ENCODE measurements at places on chromosomes 13 and 19.

DNA sequence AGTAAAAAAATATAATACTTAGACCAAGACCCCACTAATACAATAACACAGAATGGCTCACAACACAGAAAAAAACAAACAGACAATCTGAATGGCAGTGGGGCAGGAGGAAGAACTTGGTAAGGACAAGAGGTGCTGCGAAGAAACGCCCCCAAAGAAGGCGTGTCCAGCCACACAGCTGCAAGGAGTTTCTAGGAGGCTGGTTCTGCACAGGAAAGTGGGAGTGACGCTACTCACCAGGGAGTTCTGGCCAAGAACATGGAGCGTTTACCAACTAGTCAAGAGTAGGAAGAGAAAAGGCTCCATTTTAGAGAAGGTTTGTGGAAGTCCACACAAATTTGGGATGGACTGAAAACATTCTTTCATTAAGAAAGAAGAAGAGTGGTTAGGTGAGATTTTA, 95.3 kb upstream of the SLC15A1 start:
- no peak for DNase-seq

DNA sequence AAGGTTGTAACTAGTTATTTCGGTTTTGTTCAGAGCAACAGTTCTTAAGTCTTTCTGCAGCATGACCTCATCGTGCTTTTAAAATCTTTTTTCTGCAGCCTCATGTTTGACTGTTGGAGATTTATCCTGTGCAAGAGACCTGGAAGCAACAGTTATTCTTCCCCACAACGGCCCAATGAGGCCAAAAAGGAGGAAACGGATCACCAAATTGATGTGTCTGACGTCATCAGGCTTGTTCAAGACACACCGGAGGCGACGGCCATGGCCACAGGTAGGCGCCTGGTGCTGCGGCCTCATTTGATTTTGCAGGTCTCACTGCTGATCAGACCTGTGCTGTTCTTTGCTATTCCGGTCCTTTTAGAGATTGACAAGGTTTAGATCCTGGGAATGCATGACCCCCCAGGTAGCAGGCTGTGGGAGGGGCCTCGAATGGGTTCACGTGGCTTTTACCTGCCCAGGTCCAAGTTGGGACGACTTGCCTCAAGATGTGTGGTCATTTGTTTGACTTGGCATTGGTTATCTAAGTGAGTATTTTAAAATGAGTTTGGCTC, 66.8 kb upstream of the MCF2L start:
- DNase-seq = no peak

DNA sequence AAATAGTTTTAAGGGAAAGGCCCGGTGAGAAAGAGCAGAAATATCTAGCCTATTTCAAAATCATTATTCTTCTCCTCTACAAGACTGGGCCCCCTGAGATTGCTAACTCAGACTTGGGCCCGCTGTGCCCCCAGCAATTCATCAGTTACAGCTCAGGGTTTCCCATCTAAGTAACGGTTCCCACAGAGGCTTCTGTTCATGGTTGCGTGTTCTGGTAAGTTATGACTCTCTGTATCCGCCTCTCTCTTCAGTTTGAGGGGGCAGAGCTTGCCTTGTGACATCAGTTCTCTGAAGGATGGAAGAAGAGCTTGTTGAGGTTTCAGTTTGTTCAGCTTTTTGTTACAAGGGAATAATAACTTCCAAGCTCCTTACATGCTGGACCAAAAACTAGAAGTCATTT, 11.6 kb downstream of the ZNF57 start:
- DNase-seq = no peak

DNA sequence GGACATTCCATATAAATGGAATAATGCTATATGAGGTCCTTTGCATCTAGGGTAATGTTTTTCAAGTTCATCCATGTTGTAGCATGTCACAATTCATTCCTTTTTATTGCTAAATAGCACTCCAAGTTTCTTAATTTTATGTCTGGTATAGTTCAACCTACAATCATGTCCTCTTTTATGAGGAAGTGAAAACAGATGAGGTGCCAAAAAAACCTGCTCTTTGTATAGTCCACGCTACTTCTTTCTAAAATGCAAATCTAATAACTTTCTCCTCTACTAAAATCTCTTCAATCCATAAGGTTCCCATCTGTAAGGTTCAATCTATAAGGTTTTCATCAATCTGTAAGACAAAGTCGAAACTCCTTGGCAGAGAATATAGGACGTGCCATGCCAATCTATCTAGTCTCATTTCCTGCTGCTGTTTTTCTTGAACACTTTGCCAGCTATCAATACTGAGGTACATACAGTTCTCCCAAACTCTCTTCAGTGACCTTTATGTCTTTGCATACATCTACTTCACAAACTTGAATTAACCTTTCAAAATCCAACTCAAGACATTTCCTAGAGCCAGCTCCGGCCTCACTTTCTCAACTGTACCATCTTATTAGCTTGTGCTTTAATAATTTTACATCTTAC, 33.7 kb downstream of the INTS6 start:
- no peak for DNase-seq

DNA sequence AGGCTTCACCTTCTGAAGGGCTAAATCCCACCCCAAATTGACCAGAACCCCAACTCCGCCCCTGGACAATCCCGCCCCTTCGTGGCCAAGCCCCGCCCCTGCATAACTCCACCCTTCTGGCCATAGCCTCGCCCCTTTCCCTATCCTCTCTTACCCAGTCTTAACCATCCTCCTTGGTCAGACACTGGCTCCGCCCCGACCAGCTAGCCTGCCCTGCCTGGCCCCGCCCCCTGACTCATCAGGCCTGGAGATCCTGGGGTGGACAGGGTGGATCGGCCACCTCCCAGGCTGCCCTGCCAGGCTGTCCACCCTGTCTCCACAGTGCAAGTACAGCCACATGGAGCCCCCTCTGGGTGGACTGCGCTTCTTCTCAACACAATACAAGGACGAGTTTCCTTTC, 8.0 kb upstream of the ZNF358 start:
- DNase-seq = no peak

- no peak for DNase-seq
These were observed 53.5 kb upstream of the TSC22D1 start for GRCh38 chr13:44629465-44630183.

DNA sequence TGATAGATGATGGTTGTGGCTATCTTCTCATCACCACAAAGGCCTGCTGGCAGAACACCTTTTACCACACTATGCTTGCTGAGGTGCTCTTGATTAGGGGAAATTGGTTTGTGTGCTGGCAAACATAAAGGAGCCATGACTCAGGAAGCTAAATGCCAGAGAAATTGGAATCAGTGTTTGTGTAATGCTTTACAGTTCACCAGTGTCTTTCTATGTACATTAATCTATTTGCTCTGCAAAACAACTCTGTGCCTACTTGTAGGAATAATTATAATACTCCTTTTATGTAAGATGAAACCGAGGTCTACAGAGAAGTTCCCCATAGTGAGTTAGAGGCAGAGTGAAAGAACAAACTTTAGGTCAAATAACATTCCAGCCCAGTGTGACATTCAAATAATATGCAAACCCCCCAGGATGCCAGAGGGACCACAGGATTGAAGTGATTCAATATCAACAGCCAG, 390.5 kb upstream of the HTR2A start:
- no peak for DNase-seq
